ENCODE measurements at places on chromosomes 13 and 19.
A peak's percentile ranks its signal among the peaks of the same experiment; 100 is the strongest.

- no peak for DNase-seq
Measured at GRCh38 chr13:78659450-78659730, 435 bp upstream of the OBI1 start.

GRCh38 chr13:52812941-52813340 lies 35.5 kb downstream of the PCDH8 start:
- no peak for DNase-seq

DNA sequence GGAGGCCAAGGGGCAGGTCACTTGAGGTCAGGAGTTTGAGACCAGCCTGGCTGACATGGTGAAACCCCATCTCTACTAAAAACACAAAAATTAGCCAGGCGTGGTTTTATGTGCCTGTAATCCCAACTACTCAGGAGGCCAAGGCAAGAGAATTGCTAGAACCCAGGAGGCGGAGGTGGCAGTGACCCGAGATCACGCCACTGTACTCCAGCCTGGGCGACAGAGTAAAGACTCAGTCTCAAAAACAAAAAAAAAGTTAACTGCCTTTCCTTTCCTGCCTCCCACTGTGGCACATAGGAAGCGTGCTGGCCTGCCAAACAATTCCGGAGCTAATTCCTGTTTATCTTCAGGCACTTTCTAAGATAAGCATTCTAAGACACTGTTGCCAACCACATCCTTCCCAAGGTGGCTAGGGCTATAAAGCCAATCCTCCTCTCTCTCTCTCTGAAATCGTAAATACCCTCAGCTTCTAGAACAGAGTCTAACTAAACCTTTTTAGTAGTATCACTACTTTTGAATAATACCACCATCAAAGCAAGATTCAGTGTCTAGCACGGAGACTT lies 21.6 kb downstream of the SLC25A30 start:
- DNase-seq: no peak

DNA sequence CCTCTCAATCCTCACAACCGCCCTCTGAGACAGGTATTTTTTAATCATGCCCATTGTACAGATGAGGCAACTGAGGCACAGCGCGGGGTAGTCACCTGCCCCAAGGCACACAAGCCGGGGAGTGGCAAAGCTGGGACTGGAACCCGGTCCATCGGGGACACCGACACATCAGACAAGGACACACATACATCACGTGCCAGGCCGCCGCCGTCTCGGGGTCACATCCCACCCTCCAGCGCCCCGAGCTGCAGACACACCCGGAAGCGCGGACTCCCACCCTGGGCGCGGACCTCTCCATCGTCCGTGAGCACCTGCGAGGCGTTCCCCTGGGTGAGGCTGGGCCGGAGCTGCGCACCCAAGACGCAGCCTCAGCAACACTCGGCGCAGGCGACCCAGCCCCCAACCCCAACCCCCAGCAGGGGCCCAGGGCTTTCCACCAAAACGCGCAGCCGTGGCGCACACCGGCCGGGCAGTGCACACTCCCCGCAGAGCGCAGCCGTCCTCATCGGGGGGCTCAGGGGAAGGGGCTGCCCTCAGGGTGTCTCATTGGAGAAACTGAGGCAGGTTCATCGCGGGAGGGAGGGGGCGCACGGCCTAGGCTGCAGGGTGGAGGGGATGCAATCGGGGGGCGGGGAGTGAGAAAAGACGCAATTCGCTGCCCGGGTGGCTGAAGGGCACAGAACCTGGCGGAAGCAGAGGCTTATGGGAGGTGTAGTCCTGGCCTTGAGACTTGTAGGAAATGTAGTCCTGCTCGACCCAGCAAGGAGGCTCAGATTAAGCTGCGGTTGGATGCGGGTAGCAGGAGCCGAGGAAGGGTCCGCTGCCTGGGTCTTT lies 1.9 kb upstream of the LMTK3 start:
- DNase-seq: peak; percentile 53

GRCh38 chr13:37701972-37702371 lies 103.4 kb upstream of the POSTN start:
- no peak for DNase-seq

- DNase-seq: no peak
Measured at GRCh38 chr13:77016888-77017623, 9.9 kb downstream of the FBXL3 start.
